ENCODE measurements at places on chromosomes 5 and 9.

GRCh38 chr5:59416451-59416850, 477.1 kb downstream of the PDE4D start:
- DNase-seq = no peak

DNA sequence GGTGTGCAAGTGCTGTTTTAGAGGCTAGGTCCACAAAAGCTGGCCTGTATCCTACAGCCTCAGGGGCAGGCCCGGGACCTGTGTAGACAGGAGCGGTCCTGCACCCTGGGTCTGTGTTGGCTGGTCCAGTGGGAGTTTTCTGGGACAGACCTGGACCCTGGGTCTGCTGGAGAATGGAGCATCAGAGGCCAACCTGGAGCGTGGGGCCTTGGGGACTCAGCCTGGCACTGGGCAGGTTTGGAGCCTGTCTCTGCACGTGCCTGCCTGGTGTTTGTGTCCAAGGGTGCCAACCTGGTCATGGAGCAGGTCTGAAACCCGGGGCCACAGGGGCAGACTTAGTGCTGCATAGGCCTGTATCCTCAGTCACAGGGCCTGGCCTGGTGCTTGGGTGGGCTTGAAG, 45.8 kb downstream of the SRFBP1 start:
- no peak for DNase-seq

- DNase-seq = no peak
These were observed 8.8 kb upstream of the WDR5 start for GRCh38 chr9:134127065-134127580.

DNA sequence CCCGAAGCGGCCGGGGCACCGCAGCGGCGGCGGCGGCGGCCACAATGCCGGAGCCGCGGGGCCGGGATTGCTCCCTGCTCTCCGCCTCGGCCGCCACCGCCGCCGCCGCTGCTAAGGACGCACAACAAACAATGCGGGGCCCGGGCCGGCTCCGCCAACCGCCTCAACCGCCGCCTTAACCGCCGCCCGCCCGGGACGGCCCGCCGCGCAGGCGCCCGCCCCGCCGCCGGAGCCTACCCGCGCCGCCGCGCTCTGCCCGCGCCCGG, 254 bp downstream of the STRBP start:
- no peak for DNase-seq

- DNase-seq = no peak
These were observed 863 bp upstream of the LIFR start for GRCh38 chr5:38557308-38557710.

DNA sequence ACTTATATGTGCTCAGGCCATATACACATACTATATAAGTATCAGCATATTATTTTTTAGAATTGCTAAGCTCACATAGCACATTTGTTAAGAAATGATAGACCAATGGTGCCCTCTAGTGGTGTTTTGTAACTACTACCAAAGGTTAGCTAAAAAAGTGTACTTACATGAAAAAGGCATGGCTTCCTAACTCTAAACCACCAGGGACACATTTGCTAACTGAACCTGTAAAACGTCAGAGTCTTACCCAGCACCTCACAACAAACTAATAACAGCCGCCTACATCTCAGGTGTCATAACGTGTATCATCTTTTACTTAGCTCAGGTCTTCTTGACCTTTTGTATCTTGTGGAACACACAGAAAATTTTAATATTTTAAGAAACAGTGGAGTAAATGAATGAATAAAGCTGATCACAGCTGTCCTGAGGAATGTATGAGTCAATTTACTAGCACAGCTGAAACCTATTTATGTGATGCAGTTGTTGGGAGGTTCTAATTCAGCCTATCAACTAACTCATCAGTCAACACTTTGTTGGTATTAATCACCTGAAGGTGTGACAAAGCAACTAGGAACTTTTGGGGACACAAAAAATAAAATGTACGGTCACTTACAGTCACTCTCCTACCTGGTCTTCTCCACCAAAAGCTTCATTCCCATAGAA, 72.9 kb downstream of the BAAT start:
- DNase-seq = no peak

- no peak for DNase-seq
These were observed 201.2 kb downstream of the GAPVD1 start for GRCh38 chr9:125462861-125463291.

DNA sequence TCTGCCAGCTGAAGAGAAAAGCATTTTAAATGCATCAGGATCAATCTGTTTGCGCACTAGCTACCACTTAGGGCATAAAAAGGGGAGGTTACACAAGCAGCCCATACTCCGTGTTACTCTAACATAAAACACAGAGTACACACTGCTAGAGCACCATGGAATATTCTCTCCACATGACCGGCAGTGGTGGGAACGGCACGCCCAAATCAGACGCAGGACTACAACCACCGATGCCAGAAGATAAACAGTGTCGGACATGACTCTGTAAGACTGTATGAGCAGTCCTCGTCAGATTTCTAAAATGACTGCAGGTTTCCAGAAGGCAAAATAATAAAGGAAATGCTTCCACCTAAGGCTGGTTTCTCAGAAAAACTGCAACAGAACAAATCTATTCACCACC, 40.0 kb downstream of the CDK5RAP2 start:
- no peak for DNase-seq

DNA sequence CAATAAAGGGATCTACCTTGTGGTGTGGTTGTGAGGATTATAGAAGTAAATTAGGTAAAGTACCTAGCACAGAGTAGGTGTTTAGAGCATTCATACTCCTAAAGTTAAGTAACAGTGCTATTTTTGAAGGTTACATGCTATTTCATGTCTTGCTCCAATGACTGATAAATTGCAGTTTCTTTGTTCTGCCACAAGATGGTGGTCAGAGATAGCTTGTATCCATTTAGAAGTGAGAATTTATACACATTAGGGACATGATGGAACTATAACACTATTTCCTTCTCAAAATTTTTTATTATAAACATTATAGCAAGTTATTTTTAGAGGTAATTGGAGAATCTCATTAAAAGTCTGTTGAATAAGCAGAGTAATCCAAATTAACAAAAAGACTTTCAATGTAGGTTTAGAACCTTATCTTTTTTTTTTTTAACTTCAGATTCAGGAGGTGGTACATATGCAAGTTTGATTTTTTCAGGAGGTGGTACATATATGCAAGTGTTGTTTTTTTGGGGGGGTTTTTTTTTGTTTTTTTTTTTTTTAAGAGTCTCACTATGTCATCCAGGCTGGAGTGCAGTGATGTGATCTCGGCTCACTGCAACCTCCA, 17.1 kb downstream of the MTREX start:
- no peak for DNase-seq

- no peak for DNase-seq
These were observed 10.3 kb downstream of the OCLN start for GRCh38 chr5:69502767-69503488.

DNA sequence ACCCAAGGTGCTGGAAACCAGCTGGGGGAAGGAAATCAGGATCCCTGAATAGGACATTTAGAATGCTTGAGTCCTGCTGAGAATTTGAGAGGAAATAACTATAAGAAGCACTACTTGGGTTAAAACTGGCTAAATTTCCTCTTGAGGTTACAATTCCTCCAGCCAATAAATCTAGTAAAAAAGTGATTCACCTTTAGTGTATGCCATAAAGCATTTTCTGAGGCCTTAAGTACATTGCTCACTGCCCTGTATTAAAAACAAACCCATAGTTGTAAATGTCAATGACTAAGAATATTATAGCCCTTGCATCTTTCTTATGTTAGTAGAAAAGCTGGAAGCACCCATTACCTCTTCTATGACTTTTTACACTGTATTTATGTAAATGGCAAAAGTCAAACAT, 634.7 kb upstream of the ARRDC3 start:
- no peak for DNase-seq

- DNase-seq = no peak
These were observed 53.5 kb upstream of the CDKN2AIPNL start for GRCh38 chr5:134464988-134465815.

GRCh38 chr9:134365791-134366222, 39.6 kb downstream of the RXRA start:
- no peak for DNase-seq

DNA sequence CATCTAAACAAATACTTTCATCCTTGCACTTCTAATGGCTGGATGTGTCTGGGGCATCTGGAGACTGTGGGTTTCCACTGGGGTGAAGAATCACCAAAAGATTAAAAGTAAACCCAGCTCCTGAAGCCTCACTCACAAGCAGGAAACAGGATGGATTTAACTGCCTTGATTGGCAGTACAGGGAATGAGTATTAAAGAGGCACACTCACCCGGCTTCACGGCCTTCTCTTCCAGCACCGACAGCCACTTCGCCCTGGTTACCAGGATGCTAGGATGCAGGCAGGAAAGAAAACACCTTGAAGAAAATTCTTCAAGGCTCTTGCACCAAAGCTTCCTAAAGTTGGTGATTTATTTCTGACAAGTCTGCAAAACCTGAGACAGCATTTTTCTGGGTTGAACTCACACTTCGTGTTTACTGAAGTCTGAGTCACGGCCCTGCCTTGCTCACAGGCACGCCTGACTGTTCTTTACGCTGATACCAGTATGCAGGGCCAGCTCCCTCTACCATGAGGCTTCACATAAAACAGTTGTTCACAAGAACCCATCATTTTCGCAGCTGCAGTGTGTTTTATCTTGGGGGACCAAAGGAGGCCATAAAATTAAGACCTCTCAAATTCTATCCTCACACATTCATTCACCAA, 56.5 kb upstream of the ZNF354A start:
- DNase-seq = no peak

- no peak for DNase-seq
These were observed 6.5 kb downstream of the JMY start for GRCh38 chr5:79242242-79243039.

GRCh38 chr9:133104718-133105460, 16.2 kb downstream of the RALGDS start:
- DNase-seq = peak; percentile 9

DNA sequence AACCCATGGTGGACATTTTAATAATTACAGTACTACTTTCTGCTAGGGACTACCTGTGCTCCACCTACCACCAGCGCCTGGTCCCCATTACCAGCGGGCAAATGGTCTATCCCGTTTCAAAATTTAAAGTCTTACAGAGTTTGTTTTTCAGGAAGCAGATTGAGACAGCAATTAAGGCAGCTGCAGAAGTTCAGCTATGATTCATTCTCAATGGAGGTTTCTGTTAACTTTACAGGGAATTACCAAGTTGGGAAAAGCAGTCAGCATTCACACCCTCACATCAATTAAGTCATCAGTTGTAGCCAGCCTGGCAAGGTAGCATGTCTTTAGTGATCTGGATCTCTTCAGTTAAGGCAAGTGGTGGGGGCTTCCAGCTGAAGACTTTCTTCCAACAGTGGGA, 410.6 kb upstream of the DAB2 start:
- DNase-seq = no peak

- no peak for DNase-seq
These were observed 58.4 kb upstream of the PITX1 start for GRCh38 chr5:135092476-135092875.

- no peak for DNase-seq
These were observed 69.7 kb downstream of the PIK3R1 start for GRCh38 chr5:68285075-68285840.

All from activated CD8-positive, alpha-beta memory T cell treated with anti-CD3 and anti-CD28 coated beads, Interleukin-2, amount 50 U/mL, for 4 hours (primary cell).